NCI-H446 (cell line): ENCODE measurements at places on chromosomes 16 and 17.

GRCh38 chr17:16346721-16347271 lies 6.5 kb downstream of the CENPV start:
- no peak for DNase-seq

DNA sequence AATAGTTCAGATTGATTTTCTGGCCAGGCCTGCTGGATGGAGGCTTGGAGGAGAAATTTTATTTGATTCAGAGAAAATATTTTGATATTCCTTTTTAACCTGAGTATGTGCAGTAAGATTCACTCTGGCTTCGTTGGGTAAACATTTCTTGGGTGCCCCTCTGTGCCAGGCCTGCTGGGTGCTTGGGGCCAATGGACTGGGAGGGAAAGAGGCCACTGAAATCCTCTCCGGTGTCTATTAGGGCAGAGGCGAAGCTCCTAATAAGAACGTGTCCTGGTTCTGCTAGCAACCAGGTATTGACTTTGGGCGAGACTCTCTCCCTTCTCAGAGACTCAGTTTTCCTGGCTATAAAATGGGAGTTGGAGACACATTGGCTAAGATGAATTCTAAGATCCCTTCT lies 122.5 kb downstream of the CYLD start:
- DNase-seq = no peak

DNA sequence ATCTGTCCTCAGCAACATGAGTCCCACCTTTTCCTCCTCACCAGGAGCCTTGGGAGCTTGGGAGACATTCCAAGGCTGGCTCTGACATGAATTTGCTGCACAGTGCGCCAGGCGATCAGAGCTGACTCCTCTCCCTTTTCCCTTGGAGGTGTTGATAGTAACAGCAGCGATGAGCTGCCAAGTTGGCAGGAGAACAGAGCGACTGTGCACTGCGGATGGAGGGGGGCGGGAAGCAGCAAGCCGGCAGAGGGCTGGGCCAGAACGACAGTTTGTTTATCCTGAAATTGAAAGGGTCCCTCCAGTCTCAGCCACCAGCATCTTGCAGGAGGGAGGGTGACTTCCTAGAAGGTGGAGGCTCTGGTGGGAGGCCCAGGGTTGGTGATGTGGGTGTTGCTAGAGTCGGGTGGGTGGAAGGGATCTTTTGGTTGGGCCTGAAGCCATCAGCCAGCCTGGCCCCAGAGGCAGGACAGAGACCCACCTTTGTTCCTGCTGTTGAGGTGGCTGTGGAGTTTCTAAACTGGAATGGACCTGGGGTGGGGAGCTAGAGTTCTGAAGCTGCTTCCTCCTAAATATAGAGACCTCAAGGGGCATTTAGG lies 22.5 kb upstream of the DYNLL2 start:
- DNase-seq = peak; percentile 78

DNA sequence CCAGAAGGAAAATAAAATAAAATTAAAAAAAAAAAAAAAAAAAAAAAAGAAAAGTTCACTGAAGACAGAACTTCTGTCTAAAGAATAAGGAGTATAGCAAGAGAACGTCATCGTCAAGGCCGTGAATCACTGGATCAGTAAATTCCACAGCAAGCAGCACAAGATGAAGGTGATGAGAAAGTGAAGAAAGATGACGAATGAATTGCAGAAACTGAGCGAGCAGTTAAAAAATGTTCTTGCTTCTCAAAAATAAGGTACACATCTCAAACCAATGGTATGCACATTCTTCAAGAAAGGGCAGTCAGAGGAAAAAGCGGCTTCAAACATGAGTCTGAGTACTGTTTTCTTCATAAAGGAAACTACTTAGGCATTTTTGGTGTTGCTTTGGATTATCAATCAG lies 104.7 kb downstream of the SMG6 start:
- no peak for DNase-seq

GRCh38 chr16:57893559-57894389 lies 77.2 kb downstream of the CNGB1 start:
- DNase-seq = no peak

DNA sequence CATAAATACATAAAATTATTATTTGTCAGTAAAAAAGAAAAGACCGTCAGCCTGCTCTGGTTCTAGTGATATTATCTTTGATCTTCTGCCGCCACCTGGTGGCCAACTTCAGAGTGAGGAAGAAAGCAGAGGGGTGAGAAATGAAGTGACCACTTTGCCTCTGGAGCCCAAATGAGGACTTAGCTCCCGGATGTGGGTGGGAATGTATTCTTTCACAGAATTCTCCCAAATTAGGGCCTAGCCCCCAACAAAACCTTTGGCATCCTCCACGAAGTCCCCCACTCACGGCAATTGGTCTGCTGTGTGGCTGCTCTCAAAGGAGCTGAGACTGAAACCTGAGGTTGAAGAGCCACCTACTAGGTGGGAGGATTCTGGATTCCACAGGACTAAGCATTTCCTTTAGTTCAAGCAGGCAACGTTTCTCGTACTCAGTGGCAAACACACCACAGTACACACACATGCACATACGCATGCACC lies 4.9 kb upstream of the ZNF267 start:
- peak; percentile 70 for DNase-seq

DNA sequence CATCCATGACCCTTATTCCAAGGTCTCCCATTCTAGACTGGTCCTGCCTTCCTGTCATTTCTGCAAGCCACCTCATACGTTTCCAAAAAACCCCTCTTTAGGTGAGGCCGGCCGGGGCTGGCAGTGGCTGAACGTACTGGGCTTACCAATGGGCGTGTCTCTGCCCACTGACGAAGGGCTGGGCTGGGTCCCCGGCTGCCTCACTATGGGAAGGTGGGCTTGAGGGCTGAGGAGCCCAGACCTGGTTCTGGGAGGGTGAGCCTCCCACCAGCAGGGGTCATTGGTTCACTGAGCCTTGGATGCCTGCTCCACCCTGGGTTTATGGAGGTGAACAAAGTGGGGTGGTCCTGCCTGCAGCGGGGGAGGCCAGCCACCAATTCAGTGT lies 19.9 kb downstream of the KDM8 start:
- DNase-seq = no peak

DNA sequence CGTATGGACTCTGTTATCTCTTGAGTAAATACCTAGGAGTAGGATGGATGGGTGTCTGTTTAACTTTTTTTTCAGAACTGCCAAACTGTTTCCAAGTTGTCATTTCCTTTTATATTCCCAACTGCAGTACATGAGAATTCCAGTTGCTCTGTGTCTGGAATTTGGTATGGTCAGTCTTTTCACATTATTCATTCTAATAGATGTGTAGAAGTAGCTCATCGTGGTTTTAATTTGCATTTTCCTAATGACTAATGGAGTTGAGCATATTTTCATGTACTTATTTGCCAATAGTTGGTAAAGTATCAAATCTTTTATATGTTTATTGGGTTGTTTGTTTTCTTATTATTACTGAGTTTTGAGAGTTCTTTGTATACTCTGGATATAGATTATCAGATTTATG lies 27.0 kb downstream of the MRTFB start:
- no peak for DNase-seq

GRCh38 chr17:58192612-58193011 lies at the start of gene EPX:
TSS of gene EPX (plus strand) at chr17:58192726. CDS start at chr17:58192847, 121 bp downstream.
- DNase-seq = no peak

DNA sequence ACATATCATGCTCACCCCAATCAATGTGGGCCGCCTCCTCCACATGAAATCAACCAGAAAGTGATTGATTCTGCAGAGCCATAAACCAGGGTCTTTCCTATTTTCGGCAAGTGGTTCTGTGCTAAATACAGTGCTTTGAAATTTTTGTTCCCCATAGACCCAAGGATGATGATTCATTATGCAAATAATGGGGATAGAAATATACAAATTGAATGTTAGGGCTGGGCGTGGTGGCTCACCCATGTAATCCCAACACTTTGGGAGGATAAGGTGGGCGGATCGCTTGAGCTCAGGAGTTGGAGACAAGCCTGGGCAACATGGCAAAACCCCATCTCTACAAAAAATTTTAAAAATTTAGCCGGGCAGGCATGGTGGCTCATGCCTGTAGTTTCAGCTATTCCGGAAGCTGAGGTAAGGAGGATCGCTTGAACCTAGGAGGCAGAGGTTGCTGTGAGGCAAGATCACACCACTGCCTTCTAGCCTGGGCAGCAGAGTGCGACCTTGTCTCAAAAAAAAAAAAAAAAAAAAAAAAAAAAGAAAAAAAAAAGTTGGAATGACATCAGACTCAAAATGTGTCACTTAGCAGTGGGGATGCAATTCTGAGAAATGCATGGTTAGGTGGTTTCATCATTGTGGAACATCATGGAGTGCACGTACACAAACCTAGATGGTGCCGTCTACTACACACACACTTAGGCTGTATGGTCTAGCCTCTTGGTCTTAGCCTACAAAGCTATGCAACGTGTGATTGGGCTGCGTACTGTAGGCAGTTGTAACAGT lies 581.7 kb downstream of the MAF start:
- no peak for DNase-seq

- no peak for DNase-seq
Observed at GRCh38 chr17:76053246-76054111, 18.8 kb downstream of the SRP68 start.

- DNase-seq = no peak
Observed at GRCh38 chr17:39920218-39921210, 2.1 kb upstream of the GSDMB start.

GRCh38 chr17:28563475-28563874 lies 7.8 kb downstream of the PIGS start:
- DNase-seq = no peak

- DNase-seq = no peak
Observed at GRCh38 chr17:67617304-67617899, 100.3 kb upstream of the NOL11 start.

DNA sequence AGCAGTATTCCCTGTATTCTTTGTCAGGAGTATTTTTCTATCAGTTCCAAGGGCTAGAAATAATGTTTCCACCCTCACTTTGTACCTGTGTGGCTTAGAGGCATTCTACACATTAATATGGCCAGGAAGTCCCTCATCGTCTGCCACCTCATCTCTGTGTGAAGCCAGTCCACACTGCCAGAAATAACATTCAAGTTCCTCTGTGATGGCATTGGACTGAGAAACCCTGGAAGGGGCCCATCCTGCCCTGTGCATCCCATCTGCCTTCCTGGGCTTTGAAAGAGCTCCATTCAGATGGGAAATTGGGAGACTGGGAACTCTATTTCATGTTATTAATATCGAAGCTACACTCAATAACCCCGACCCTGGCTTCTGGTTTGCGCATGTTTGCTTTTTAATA lies 497.2 kb upstream of the CDH5 start:
- DNase-seq = no peak

- DNase-seq = no peak
Observed at GRCh38 chr16:61391896-61392295, 644.3 kb downstream of the CDH8 start.

GRCh38 chr17:62052765-62053338 lies 12.2 kb downstream of the MED13 start:
- DNase-seq = no peak

- no peak for DNase-seq
Observed at GRCh38 chr17:50187394-50187725, 14.1 kb downstream of the COL1A1 start.

- DNase-seq = no peak
Observed at GRCh38 chr17:32741381-32741780, 135.5 kb downstream of the MYO1D start.

GRCh38 chr16:5865236-5865635 lies 767.6 kb upstream of the EEF2KMT start:
- DNase-seq = no peak

DNA sequence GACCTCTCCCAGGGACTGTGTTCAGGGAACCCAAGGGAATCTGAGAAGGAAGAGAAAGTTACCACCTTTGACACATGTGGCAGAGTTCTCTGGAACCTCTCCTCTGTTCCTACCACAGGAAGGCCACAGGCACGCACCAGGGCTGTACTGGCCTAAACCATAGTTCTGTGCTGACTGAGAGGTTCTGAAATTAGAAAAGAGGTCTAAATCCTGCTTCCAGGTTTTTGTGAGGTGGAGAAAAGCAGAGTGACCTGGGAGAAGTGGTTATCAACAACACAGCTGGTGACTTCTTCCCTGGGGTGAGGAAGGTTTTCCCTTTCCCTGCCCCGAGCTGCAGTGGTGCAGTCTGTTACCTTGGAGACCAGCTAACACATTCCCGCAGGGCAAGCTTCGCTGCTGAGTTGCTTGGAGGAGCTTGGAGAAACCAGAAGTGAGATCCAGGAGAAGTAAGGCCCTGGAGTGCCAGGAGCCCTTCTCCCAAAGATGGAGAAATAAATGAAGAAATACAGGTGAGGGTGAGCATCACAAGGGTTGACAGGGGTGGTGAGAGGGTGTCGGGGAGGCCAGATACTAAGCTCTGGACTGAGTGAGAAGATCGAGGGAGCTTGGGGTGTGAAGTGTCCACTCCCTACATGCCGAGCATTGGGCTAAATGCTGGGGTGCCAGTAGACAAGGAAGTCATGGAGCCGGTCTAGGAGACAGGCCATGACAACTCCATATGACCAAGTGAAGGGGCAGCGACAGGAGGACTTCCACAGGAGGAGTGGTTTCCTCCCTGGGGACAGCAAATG lies at the start of gene VWA3A:
Gene VWA3A, plus strand, starts transcription at position 399 of the 791 bp plus-strand sequence. Its CDS starts 97 bp downstream, at position 496.
- no peak for DNase-seq

- no peak for DNase-seq
Observed at GRCh38 chr17:76997981-76998531, 129.9 kb downstream of the MGAT5B start.

GRCh38 chr16:26909623-26910022 lies 157.1 kb upstream of the C16orf82 start:
- DNase-seq = no peak

- no peak for DNase-seq
Observed at GRCh38 chr17:75146592-75146991, 7.7 kb downstream of the JPT1 start.

DNA sequence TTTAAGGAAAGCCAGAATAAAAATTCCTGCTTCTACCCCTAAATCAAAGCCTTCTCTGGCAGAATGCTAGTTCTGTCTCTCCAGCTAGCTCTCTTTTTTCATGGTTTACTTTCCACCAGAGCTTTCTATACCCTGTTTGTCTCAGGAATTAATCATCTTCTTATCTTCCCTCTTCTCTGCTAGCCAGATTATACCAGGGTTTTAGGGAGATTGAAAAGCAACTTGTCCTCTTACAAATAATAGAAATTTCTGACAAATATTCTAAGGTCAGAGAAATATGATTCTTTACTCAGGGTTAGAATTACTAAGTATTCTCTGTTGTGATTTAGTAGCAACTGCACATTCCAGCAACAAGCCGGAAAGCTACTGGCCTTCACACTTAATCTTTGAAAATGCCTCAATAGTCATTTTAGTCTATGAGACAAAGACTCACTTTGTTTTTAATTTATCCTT lies 166.4 kb downstream of the TANC2 start:
- DNase-seq = no peak
